ENCODE measurements at places on chromosomes 11 and 22.

DNA sequence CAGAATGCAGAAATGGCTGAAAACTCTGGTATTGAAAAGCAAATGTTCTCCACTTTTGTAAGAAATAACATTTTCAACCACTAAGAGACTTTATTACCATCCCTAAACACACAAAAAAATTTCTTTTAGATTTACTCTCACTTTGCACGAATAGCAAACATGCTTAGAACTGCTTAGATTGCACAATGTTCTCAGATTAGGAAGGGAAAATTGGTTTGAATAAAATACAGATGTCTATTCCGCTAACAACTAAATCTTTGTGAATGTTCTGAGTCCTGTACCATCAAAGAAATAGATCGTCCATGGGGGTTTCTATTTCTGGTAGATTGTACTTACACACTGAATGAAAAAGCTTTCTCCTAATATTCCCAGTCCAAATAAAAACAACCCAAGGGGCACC, 40.1 kb downstream of the BDNF start:
- no peak overlapping the region for H3K27ac ChIP-seq
- no peak for DNase-seq
- H3K4me1 ChIP-seq = no peaks in the 10 kb centered on the region
- no peaks in the 10 kb centered on the region for H3K27me3 ChIP-seq
- H3K36me3 ChIP-seq = no peaks in the 10 kb centered on the region

DNA sequence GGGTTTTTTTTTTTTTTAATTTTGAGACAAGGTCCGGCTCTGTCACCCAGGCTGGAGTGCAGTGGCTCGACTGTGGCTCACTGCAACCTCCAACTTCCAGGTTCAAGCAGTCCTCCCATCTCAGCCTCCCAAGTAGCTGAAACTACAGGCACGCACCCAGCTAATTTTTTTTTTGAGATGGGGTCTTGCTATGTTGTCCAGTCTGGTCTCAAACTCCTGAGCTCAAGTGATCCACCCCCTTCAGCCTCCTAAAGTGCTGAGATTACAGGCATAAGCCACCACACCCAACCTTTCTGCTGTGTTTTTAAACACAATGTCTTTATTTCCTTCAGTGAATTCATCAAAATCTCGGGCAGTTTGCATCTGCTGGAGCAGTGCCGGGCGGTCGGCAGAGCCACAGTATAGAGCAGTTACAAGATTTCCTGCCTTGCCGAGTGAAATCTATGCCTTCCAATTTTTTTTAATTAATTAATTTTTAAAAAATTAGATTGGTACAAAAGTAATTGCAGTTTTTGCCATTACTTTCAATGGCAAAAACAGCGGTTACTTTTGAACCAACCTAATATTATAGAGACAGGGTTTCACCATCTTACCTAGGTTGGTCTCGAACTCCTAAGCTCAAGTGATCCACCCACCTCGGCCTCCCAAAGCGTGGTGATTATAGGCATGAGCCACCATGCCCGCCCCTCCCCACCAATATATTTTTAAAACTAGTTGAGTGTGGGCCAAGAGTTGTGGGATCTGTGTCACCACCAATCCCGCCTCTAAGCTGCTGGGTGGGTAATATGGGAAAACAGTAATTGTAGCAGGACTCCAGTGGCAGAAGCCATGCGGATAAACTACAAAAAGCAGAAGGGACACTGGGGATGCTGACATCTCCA, 2.7 kb upstream of the ACY3 start:
- no peak overlapping the region for H3K27ac ChIP-seq
- no peaks in the 10 kb centered on the region for H3K36me3 ChIP-seq
- peaks cover 18% of the 10 kb centered on the region for H3K27me3 ChIP-seq
- no peak overlapping the region for H3K4me3 ChIP-seq
- H3K4me1 ChIP-seq = no peaks in the 10 kb centered on the region

DNA sequence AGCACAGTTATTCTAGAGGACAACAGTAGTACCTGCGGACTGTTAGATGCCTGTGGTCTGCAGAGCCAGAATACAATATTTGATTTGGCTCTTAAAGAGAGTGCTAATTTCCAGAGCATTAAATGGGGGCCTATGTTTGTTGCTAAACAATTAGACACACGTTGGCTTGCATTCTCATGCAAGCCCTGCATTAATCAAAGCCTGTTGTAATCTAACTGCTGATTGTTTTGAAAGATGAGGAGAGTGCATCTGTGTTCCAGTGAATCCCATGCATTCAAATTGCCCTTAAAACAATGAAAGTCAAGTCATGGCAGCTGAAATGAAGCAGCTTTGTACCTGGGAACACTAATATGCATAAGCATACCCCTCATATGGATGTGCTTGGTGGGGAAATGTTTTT, 419.4 kb downstream of the DYNC2H1 start:
- no peaks in the 10 kb centered on the region for H3K36me3 ChIP-seq
- H3K4me1 ChIP-seq = no peaks in the 10 kb centered on the region
- no peak for DNase-seq
- no peak overlapping the region for H3K4me3 ChIP-seq

DNA sequence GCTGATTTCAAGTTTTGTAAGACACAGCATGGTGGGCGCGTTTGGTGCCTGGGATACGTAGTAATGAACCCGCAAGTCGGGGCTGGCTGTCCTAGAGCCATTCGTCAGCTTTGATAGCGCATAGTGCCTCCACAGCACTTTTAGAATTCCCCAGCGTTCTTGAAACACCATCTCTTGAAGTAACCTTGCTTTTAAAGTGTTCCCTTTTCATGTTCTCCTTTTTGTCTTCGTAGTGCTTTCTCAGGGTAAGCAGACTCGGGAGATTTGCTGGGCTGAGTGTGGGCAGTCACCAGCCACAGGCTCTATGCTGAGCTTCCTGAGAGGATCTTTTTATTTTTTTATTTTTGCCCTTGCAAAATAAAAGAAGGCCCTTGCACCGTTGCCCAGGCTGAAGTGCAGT, 39.6 kb upstream of the CTTN start:
- no peaks in the 10 kb centered on the region for H3K27me3 ChIP-seq
- DNase-seq = no peak
- H3K4me1 ChIP-seq = peaks cover 6% of the 10 kb centered on the region
- H3K27ac ChIP-seq = no peak overlapping the region

DNA sequence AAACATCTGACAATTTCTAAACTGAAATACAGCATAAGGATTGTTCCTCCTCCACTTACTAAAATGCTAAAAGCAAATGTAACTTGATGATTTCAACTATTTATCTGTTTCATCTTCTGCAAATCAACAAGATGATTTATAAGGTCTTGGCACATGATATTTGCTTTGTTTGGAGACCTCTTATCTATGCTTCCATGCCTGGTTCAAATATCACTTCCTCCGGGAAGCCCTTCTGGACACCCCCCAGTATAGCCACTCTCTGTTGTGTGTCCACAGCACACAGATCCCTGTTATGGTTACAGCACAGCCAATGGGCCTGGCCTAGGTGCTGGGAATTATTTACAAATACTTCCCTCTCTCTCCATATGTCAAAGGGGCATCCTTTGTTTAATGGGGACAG, 114.8 kb downstream of the C11orf58 start:
- H3K27ac ChIP-seq = no peak overlapping the region
- no peaks in the 10 kb centered on the region for H3K4me1 ChIP-seq
- no peak for DNase-seq
- no peaks in the 10 kb centered on the region for H3K36me3 ChIP-seq

- DNase-seq = no peak
- no peak overlapping the region for H3K27ac ChIP-seq
- no peaks in the 10 kb centered on the region for H3K27me3 ChIP-seq
- H3K4me3 ChIP-seq = no peak overlapping the region
These were observed 40.3 kb upstream of the OR5D13 start for GRCh38 chr11:55732936-55733335.

GRCh38 chr11:46090375-46090774, 30.9 kb downstream of the PHF21A start:
- H3K27ac ChIP-seq = no peak overlapping the region
- H3K27me3 ChIP-seq = no peaks in the 10 kb centered on the region
- DNase-seq = no peak
- H3K4me3 ChIP-seq = no peak overlapping the region

- peaks cover 79% of the 10 kb centered on the region for H3K36me3 ChIP-seq
- H3K27ac ChIP-seq = no peak overlapping the region
- no peaks in the 10 kb centered on the region for H3K4me1 ChIP-seq
- H3K27me3 ChIP-seq = no peaks in the 10 kb centered on the region
- H3K4me3 ChIP-seq = no peak overlapping the region
These were observed 8.4 kb downstream of the SELENOO start for GRCh38 chr22:50208939-50209892.

GRCh38 chr11:95541715-95542114, 247.9 kb downstream of the FAM76B start:
- H3K27ac ChIP-seq = no peak overlapping the region
- H3K4me3 ChIP-seq = no peak overlapping the region
- H3K4me1 ChIP-seq = no peaks in the 10 kb centered on the region
- no peak for DNase-seq
- no peaks in the 10 kb centered on the region for H3K27me3 ChIP-seq

- H3K4me3 ChIP-seq = no peak overlapping the region
- no peak overlapping the region for H3K27ac ChIP-seq
- DNase-seq = no peak
- H3K36me3 ChIP-seq = no peaks in the 10 kb centered on the region
- H3K4me1 ChIP-seq = no peaks in the 10 kb centered on the region
These were observed 77.5 kb downstream of the CSTPP1 start for GRCh38 chr11:47014097-47014496.

DNA sequence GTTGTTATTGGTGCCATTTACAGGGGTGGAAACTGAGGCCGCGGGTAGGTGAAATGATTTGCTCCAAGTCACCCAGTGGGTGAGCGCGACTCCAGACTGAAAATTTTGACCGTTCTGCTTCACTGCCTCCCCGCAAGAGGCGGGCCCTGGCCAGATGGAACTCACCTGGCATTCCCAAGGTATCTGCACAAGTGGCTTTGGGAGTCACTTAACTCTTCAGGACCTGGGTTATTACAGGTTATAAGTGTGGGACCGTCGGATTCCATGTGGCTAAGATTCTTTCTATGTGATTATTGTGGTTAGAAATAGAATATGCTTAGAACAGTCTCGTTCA, 598 bp downstream of the CABIN1 start:
- no peaks in the 10 kb centered on the region for H3K27me3 ChIP-seq
- no peak for DNase-seq
- no peaks in the 10 kb centered on the region for H3K4me1 ChIP-seq
- no peaks in the 10 kb centered on the region for H3K36me3 ChIP-seq
- H3K4me3 ChIP-seq = peak overlapping the region; percentile 86

DNA sequence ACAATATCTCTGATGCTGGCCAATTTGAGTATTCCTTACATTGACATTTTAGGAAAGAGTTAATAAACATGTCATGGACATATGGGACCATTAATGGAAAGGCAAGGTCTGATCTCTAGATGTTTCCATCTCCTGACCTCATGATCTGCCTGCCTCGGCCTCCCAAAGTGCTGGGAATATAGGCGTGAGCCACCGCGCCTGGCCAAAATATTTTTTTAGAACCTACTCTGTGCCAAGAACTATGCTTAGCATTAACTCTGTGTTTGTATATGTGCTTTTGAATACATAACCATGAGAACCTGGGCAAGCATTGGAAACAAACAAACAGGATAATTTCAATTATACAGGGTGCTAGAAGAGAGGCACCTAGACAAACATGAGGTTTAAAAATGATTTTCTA, 123.2 kb downstream of the ATG16L2 start:
- no peaks in the 10 kb centered on the region for H3K27me3 ChIP-seq
- H3K36me3 ChIP-seq = no peaks in the 10 kb centered on the region
- H3K27ac ChIP-seq = no peak overlapping the region

DNA sequence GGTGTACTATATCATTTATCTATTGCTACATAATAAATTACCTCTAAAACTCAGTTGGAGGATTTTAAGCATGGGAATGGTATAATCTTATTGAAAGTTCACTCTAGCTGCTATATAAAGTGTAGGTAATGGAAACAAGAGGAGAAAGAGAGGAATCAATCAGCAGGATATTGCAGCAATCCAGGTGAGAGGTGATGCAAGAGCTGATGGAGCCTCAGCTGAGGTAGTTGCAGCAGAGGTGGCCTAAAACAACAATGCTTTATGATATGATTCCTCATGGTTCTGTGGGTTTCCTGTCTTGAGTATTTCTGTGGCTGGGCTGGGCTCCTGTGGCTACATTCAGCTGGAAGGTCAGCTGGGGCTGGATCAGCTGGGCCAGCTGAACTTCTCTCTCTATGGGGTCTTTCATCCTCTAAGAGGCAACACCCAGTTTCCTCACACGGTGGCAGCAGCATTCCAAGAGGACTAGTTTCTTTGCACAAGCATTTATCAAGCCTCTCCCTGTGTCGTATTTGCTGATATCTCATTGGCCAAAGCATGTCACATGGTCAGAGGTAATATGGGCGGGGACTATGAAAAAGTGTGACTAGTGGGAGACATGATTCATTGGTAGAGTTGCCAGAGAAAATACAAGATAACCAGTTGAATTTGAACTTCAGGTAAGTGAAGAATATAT, 135.4 kb upstream of the LARGE1 start:
- no peak overlapping the region for H3K27ac ChIP-seq
- H3K4me3 ChIP-seq = no peak overlapping the region
- no peaks in the 10 kb centered on the region for H3K36me3 ChIP-seq
- no peaks in the 10 kb centered on the region for H3K27me3 ChIP-seq
- H3K4me1 ChIP-seq = no peaks in the 10 kb centered on the region

GRCh38 chr11:124896821-124897391, 759 bp downstream of the ROBO4 start:
- peak overlapping the region; percentile 26 for H3K4me3 ChIP-seq
- peak overlapping the region; percentile 43 for H3K27ac ChIP-seq
- no peaks in the 10 kb centered on the region for H3K36me3 ChIP-seq
- peak; percentile 67 for DNase-seq

GRCh38 chr11:70494559-70495350, 96.4 kb downstream of the CTTN start:
- no peaks in the 10 kb centered on the region for H3K27me3 ChIP-seq
- peak; percentile 40 for DNase-seq
- no peak overlapping the region for H3K27ac ChIP-seq
- H3K4me3 ChIP-seq = no peak overlapping the region
- no peaks in the 10 kb centered on the region for H3K4me1 ChIP-seq
- no peaks in the 10 kb centered on the region for H3K36me3 ChIP-seq

GRCh38 chr11:66906061-66906733, 49.3 kb downstream of the LRFN4 start:
- DNase-seq = no peak
- H3K4me3 ChIP-seq = no peak overlapping the region
- no peaks in the 10 kb centered on the region for H3K4me1 ChIP-seq
- H3K27me3 ChIP-seq = no peaks in the 10 kb centered on the region
- H3K27ac ChIP-seq = no peak overlapping the region
